ENCODE measurements at places on chromosomes 1 and 21. TPM values are rescaled to one million over a fixed set of nuclear protein-coding genes. Genes with fewer than 3 reads are reported as not detected.

The CRP gene
- polyA plus RNA-seq = not detected

The GRIK3 gene
- polyA plus RNA-seq = 43.6 TPM

DNA sequence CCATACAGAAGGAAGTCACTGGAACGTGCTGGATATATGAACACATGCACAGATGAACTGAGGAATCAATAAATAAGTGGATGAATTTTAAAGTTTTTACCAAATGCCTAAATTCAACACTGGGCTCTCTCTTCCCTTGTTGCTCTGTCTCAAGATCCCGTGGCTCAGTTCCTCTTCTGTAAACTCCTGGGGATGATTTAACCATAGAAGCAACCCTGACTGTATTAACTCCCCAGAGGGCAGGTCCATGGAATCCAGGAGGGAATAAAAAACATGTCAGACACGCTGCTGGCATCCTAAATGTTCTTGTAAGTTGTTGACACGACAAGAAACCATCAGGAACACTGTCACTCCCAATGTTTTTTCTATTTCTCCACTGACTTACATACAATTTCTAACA, 45.3 kb upstream of the GPR157 start:
- H3K4me1 ChIP-seq = no peaks in the 10 kb centered on the region
- no peak for DNase-seq
- H3K27me3 ChIP-seq = no peaks in the 10 kb centered on the region
- H3K4me3 ChIP-seq = no peak overlapping the region
- H3K27ac ChIP-seq = no peak overlapping the region

DNA sequence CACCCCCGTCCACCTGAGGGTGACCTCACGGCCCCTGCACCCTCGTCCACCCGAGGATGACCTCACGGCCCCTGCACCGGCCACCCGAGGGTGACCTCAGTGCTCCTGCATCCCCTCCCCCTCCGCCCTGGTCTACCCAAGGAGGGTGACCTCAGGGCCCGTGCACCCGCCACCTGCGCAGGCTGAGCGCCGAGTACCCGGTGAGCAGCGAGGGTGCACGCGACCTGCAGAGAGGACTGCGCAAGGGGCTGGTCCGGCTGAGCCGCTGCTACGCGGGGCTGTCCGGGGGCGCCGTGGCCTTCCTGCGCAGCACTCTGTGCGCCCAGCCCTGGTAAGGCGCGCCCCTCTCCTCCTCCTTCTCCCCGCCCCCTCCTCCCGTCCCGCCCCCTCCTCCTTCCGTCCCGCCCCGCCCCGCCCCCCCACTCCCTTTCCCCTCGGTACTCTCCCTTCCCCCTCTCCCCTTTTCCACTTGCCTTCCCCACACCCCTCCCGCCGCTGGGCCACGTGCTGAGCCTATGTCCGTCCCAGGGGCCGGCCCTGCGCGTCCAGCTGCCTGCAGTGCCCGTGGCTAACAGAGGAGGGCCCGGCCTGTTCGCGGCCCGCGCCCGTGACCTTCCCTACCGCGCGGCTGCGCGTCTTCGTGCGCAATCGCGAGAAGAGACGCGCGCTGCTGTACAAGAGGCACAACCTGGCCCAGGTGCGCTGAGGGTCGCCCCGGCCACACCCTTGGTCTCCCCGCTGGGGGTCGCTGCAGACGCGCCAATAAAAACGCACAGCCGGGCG, 28.4 kb downstream of the TRIM11 start:
- peak overlapping the region; percentile 15 for H3K27ac ChIP-seq
- peaks cover 36% of the 10 kb centered on the region for H3K36me3 ChIP-seq
- peaks cover 5% of the 10 kb centered on the region for H3K27me3 ChIP-seq
- peak overlapping the region; percentile 60 for H3K4me3 ChIP-seq
- peak; percentile 46 for DNase-seq

Measured in spinal cord (tissue), 10 donors.